ENCODE measurements at places on chromosomes 1 and 21.

DNA sequence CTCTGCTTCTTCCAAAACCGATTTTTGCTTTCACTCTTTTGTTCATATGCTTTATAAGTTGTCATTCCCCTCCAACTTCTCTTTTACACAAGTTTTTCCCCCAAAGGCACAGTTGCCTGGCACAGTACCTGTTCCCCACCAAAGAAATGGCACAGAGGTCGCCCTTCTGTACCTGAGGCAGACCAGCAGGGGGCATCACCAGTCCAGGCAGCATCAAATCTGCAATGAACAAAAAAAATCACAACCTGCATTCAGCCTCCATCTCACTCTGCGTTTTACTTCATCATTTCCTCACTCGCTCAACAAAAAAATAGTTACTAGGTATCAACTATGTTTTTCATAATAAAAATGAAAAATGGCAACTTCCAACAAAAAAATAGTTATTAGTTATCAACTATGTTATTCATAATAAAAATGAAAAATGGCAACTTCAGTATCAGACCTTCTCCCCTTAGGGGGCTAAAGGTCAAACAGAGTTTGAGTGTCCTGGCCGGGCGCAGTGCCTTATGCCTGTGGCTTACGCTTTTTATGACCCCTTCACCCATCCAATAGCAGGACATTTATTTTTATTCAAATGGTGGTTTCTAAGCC lies 4.1 kb downstream of the EIF2D start:
- peak; percentile 47 for DNase-seq

- no peak for DNase-seq
These were observed 6.1 kb downstream of the EFNA4 start for GRCh38 chr1:155069551-155070157.

DNA sequence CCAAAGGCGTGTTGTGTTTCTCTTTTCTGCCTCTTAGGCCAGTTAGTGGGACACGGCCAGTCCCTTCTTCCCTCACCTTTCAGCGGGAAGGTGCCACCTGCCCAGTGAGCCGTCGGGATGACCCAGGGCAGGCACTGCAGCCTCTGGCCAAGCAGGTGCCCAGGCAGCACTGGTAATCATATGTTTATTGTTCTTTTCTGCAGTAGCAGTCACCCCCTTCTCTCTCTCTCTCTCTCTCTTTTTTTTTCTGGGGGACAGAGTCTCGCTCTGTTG lies 38.2 kb downstream of the CRYAA start:
- no peak for DNase-seq

GRCh38 chr1:23645338-23645737 lies 46.3 kb upstream of the RPL11 start:
- no peak for DNase-seq

DNA sequence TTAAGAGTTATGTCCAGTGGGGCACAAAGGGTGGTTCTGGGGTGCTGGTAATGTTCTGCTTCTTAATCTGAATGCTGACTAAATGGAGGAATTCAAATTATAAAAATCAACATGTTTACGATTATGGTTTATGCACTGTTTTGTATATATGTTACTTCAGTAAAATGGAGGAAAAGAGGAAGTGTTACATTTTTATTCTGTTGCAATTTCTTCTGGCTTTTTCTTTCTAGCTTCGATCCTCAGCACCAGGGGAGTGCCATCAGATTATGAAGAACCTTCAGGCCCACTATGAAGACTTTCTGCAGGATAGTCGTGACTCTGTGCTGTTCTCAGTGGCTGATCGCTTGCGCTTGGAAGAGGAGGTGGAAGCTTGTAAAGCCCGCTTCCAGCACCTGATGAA lies 105.5 kb downstream of the MACF1 start:
- DNase-seq = no peak

- DNase-seq = peak; percentile 36
These were observed 447 bp downstream of the RUNX3 start for GRCh38 chr1:24929398-24930259.

GRCh38 chr21:20377250-20377649 lies 621.0 kb upstream of the NCAM2 start:
- no peak for DNase-seq

GRCh38 chr1:71044833-71045232 lies 2.8 kb downstream of the PTGER3 start:
- no peak for DNase-seq

DNA sequence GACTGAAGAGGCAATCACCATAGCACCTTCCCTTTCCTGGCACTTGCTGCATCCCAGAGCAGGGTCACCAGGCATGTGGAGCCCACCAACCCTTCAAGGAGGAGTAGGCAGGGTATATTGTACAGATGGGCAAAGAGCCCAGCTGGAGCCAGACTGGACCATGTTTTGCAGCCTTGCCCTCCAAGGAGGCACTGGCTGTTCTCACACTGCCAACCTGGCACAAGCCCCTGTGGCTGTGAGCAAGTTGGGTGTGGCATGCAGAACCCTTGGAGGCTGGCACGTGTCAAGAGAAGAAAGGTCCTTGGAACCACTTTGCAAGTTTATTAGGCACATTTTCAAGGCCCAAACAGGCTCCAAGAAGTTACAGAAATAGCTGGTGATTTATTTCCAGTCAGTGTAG lies 146.4 kb downstream of the FOXD2 start:
- DNase-seq = no peak

GRCh38 chr1:24463776-24464735 lies 38.6 kb upstream of the RCAN3 start:
- no peak for DNase-seq

GRCh38 chr1:222956601-222957000 lies 141.8 kb downstream of the DISP1 start:
- DNase-seq = no peak

DNA sequence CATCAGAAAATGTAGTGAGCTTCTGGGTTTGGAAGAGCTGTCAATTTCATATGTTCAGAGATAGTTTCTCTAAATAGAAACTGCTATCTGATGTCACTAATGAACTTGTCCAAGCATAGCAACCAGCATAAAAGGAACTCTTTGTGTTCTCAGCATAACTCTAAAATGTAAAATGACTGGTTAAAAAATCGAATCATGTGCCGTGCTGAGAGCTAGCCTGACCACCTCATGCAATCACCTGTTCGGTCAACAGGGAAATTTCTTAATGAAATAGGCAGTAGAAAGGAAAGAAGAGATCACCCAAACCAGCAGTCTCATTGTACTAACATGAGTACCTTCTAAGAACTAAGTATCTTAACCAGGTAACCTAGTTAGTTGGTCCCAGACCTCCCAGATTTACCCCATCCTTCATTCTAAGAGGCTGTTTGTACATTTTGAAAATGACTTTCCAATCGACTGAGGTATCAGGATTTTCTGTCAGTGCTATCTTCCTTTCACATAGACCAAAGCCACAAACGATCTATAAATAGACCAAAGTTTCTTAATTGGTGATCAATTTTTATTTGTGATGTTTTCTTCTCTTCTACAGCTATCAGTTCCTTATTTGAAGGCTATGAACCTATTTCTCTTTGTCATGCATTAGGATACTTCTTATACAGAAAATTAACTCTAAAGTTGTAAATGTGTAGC lies 147.3 kb downstream of the TLR5 start:
- DNase-seq = no peak

DNA sequence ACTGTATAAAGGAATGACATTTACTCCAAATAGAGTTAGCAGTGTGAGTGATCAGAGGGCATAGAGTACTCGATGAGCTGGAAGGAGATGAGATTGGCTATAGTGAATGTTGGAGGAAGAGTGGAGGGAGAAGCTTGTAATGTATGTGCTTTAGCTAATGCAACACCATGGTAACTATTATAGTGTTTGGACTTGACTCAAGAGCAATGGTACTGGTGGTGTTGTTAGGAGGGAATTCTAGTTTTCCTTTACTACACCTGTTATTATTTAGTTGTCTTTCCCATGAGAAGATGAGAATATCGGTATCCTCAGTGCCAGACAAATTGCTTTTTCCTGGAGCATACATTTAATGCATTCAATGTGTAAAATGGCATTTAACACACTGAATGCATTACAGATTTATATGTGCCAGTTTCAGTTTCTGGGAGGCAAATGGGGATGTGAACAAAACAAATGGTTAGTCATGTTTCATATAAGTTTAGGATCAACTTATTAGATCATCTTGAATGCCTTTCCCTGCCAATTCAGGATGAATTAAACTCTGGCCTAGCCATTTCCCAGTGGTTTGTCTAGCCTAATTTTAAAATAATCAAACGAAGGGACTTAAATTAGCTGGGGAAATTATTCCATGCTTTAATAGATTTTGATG lies 291.1 kb upstream of the ADAMTS5 start:
- DNase-seq = no peak

- DNase-seq = no peak
These were observed 1141.3 kb downstream of the BRINP3 start for GRCh38 chr1:189336115-189337100.

DNA sequence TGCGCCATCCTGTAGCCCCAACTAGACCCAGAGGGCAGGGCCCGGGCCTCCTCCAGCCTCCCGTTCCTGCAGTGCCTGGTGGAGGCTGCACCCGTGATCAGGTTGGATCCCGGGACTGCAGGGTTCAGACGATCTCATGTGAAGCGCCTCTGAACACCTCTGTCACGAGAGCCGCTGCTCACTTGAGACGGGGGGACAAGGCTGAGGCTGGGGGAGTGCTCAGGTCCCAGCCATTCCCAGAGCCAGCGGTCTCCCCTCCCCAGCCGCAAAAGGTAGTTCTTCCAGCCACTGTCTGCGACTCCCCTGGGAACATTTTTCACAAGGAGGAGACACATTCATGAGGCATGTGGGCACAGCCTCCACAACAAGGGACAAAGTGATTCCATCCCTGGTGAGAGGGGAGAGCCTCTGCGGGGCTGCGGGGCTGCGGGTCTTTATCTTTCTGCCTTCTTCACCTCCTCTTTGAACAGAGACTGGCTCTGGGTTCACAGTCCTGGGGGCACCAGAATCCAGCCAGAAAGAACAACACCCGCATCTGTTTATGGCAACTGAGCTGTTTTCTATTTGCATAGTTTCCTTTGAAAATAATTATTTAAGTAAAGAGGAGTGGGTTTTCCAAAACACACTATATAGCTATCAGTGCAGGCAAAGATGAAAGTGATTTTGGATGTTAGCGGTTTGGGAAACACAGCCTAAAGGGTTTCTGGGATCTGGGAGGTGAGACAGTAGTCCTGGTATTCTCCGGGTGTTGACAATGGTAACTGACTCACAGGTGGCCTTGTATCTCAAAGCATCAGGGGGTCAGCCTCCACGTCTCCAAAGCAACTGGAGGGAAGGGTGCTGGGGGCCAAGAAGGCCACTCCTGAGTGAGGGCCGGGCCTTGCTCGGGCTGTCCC lies 13.0 kb upstream of the LDLRAP1 start:
- DNase-seq = no peak

DNA sequence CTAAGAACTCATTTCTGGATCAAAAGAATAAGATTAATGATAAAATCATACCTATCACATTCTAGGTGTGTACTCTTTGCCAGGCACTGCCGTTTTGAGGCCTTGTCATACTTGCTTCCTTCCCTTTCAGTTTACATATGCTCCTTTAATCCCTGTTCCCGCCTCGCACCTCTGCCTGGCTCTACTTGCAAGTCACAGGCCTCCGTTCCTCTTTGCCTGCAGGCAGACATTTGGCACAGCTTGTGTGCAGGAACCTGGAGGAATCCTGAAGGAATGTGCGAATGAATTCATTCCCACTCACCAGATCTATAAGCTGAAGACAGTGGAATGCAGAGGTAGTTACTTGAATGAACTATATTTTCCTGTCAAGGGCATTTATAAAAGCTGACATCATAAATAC lies 13.8 kb downstream of the WLS start:
- no peak for DNase-seq

DNA sequence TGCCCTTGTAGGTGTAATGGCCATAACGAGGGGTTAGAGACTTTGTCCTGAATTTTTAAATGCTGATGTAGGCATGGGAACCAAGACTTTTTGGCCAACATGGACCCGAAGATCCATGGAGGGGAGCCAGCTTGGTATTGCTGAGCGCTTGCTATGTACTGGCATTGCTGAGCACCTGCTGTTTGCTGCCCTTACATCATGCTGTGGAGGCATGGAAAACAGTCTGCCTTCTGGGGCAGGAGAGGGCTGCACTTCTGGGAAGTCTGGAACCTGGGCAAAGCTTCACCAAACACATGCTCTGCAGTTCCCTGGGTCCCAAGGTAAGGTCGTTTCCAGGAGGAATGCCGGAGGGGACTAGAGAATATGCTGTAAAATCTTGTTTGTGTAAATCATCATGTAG lies 86.3 kb upstream of the CNIH3 start:
- no peak for DNase-seq

- no peak for DNase-seq
These were observed 56.4 kb upstream of the RGS7 start for GRCh38 chr1:241413386-241413785.

DNA sequence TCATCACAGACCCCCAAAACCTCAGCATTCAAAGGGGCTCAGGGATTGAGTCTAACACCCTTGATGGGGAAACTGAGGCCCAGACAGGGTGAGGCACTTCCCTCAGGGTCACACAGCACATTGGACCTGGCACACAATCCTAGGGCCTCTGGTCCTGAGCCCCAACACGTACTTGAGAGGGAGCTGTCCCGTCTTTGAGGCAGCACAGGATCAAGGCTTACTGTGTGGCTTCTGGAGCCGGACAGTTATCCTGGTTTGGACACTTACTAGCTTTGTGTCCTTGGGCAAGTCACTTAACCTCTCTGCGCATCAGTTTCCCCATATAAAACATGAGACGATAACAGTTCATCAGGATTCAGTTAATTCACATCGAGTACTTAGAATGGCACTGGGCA lies 26.5 kb downstream of the RUNX3 start:
- DNase-seq = no peak

DNA sequence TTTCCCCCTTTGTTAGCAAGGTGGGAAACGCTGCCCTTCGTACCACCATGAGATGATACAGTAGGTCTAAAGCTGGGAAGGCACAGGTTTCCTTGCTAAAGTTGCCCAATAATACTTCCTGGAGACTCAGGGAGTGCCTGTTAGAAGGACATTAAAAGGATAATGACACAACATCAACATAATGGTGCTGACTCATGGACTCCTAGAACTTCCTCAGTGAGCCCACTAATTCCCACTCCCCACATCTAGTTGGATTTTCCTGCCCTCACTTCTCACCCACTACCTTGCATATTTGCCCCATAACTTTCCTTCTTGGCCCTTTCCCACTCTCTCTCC lies 17.5 kb downstream of the CFAP45 start:
- no peak for DNase-seq

DNA sequence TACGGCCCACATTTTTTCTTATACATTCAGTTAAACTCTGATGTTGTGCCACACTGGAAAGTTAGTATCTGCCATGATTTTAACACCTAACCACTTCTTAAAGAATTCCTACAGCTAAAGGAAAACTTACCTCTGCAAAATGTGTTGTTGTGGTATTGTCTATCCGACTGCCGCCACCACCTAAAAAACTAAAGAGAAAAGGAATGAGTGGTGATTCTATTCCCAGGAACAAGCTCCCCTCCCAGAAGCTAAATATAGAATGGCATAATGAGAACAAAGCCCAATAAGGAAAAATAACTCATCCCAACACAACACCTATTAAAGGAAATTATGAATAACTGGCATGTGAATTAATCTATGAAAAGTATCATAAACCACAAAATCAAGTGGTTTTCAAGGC lies 39.5 kb downstream of the RNF115 start:
- DNase-seq = no peak

DNA sequence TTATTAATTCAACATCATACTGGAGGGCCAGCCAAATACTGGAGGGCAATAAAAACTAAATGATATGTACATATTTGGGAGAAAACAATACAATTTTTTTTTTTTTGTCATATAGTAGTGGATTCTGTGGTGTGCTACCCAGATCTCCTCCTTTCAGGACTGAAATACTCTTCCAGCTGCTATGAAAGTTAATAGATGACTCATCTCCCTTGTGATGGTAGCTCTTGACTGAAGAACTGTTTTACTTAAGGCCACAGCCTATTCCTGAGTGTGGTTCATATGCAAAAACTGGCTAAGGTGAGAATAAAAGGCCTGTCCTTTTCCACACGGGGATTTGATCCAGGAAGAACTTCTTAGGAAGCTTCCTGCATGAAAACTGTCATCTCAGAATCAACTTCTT lies 307.9 kb downstream of the HLX start:
- no peak for DNase-seq

All from stimulated activated CD8-positive, alpha-beta memory T cell treated with anti-CD3 and anti-CD28 coated beads, Interleukin-15, amount 100 ng/mL, for 48 hours (primary cell).